AG10803 (cell line): ENCODE measurements at places on chromosomes 16 and 17.

DNA sequence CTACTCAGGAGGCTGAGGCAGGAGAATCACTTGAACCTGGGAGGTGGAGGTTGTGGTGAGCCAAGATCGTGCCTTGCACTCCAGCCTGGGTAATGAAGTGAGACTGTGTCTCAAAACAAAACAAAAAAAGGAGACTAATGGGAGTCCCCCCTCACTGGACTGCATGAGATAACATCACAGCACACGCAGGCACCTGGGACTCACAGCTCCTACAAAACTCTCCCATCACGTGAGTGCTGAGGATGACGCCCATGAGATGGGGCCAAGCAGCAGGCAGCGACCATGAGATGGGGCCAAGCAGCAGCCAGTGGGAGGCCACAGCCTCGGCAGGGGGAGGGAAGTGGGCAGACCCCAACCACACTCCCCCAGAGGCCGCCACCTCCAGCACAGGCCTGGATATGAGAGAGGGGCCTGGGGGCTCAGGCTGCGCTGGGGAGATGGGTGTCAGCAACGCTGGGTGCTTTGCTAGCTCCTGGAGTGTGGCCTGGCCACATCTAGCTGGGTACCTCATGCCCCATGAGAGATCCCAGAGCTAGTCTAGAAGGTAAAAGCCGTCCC, 15.4 kb downstream of the DNAAF8 start:
- DNase-seq: no peak

- DNase-seq: peak; percentile 91
Measured at GRCh38 chr17:14308965-14309879, 8.3 kb downstream of the HS3ST3B1 start.

DNA sequence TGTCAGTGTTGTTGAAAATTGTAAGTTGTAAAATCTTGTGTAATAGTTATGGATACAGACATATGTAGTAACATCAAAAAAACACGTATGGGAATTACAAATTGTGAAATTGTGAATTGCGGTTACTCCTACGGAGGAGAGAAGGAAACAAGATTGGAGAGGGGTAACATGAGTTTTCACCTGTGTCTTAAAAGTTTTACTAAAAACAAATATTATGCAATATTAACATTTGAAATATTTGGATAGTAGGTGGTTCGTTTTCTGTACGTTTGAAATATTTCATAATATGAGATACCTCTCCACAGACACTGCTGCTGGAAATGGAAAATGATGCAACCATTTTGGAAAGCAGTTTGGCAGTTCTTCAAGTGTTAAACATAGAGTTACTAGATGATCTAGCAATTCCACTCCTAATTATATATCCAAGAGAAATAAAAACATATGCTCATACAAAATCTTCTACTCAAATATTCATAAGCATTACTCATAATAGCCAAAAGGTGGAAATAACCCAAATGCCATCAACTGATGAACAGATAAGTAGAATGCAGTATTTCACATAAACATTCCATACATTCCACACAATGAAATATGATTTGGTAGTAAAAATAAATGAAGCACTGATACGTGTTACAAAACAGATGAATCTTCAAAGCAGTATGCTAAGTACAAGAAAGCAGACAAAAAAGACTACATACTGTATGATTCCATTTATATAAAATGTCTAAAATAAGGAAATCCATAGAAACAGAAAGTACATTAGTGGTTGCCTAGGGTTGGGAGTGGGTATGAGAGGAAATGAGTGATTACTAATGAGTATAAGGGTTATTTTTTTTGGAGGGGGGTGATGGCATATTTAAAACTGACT, 40.7 kb upstream of the ABCA10 start:
- peak; percentile 72 for DNase-seq

DNA sequence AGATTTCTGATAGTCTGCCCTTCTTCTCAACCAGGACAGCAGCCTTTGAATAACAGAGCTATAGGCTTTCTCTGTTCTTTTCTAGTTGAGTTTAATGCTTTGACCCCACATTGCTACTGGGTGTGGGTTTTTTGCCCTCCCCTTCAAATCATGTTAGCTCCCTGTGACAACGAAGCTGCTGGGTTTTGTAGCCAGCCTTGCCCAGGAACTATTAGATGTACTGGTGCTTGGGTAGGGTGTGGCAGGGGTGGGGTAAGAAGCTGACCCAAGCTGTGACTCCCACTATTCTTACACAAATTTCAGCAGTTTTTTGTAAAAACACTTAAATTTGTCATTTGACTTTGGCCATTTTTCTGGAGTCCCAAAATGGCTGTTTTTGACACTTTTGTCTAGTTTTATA, 69.7 kb downstream of the NLK start:
- DNase-seq: no peak

DNA sequence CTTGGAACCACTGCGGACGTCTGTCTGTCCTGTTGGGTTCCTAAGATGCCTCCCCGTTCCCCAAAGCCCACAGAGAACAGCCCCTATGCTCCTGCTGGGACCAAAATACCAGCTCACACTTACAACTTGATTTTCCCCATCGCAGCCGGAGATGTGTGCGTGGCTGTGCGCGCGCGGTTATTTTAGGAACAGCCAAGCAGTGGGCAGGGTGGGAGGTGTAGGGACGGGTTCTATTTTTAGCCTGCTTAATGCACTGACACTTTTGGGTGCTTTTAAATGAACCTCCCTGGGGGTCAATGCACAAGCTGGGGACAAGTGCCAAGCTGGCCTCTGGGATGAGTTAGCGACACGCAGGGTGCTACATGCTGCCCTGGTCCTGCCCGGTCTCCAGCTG, 74.1 kb downstream of the KLHDC4 start:
- DNase-seq: no peak

- no peak for DNase-seq
Measured at GRCh38 chr17:52143542-52143941, 15.0 kb downstream of the CA10 start.

DNA sequence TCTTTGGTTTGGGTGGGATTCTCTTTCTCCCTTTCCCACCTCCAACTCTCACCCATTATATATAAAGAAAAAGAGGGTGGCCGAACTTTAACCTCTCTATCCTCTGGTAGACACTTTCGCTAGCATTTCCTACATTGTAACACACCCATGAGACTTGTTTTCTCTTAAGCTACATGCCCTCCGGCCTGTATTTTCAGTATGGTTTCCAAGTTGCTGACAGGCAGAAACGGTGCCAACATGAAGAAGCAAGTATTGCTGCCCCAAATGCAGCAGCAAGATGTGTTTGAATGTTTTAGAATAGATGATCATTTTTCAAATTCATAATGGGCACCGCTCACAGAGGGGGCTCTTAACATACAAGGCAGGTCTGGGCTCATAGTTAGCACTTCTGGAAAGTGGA, 18.7 kb upstream of the CYB5B start:
- no peak for DNase-seq

DNA sequence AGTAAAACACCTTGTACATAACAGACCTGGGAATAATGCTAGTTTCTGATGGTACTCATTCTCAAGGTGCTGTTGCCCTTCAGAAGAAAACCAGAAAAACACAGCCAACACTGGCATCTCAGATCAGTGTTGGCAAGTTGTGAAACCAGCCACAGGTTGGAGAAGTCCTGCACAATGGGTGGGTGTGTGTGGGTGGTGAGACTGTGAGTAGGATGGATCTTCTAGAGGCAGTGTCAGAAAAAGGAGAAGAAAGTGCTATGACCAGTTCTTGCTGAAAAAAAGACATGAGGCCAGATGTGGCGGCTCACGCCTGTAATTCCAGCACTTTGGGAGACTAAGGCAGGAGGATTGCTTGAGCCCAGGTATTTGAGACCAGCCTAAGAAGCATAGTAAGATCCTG, 35.2 kb upstream of the SMIM36 start:
- no peak for DNase-seq

GRCh38 chr17:81063106-81064093, 28.4 kb downstream of the BAIAP2 start:
- no peak for DNase-seq

- DNase-seq: no peak
Measured at GRCh38 chr17:39679521-39680192, 8.2 kb downstream of the PGAP3 start.

- peak; percentile 51 for DNase-seq
Measured at GRCh38 chr17:27630607-27631410, at the start of gene LGALS9. LGALS9 (plus strand) TSS chr17:27631188; CDS start chr17:27631266, 78 bp downstream.

GRCh38 chr16:70258065-70258464, 6.3 kb upstream of the EXOSC6 start:
- DNase-seq: no peak

DNA sequence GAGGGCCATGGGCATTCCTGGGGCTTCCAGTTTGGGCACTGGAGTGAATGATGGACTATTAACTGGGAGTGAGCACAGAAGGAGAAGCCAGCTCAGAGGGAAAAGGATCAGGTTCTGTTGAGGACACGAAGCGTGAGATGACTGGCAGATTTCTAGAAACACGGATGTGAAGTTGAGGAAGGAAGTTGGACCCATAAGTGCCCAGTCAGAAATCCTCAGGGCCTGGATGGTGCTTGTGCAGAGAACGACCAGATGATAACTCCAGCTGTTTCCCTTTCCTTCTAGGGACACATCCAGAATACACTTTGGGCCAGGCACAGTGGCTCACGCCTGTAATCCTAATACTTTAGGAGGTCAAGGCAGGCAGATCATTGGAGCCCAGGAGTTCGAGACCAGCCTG, 23.3 kb upstream of the ANKRD40CL start:
- no peak for DNase-seq

- no peak for DNase-seq
Measured at GRCh38 chr17:9003355-9004131, 17.8 kb upstream of the NTN1 start.

DNA sequence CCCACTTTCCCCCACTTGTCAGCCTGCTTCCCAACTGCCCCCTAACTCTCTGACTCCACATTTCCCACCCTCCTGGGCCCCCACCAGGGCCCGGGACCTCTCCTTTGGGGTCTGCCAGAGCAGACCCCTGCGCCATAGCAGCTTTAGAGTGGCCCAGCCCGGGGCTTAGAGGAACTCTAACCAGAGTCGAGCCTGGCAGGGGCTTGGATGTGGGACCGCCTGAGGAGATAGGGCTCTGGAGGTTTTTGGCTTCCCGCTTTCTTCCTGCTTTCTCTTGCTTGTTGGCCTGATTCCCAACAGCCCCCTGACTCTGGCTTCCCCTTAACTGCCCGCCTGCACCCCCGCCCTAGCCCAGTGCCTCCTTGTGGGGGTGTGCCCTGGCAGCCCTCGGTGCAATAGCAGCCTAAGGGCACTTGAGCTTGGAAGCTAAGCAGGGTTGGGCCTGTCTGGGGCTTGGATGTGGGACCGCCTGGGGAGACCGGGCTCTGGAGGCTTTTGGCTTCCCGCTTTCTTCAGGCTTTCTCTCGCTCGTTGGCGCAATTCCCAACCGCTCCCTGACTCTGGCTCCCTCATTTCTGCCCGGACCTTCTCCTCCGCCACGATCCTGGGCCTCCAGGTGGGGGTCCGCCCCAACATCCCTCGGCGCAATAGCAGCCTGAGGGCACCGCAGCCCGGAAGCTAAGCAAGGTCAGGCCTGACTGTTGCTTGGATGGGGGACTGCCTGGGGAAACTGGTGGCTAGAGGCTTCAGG, 2292.0 kb downstream of the TP53TG3F start:
- no peak for DNase-seq

GRCh38 chr17:82204831-82205719, 7.6 kb downstream of the CCDC57 start:
- peak; percentile 62 for DNase-seq

- no peak for DNase-seq
Measured at GRCh38 chr17:32993977-32994376, 2.3 kb downstream of the SPACA3 start.

GRCh38 chr16:67024384-67025209, 4.4 kb upstream of the CBFB start:
- DNase-seq: no peak

DNA sequence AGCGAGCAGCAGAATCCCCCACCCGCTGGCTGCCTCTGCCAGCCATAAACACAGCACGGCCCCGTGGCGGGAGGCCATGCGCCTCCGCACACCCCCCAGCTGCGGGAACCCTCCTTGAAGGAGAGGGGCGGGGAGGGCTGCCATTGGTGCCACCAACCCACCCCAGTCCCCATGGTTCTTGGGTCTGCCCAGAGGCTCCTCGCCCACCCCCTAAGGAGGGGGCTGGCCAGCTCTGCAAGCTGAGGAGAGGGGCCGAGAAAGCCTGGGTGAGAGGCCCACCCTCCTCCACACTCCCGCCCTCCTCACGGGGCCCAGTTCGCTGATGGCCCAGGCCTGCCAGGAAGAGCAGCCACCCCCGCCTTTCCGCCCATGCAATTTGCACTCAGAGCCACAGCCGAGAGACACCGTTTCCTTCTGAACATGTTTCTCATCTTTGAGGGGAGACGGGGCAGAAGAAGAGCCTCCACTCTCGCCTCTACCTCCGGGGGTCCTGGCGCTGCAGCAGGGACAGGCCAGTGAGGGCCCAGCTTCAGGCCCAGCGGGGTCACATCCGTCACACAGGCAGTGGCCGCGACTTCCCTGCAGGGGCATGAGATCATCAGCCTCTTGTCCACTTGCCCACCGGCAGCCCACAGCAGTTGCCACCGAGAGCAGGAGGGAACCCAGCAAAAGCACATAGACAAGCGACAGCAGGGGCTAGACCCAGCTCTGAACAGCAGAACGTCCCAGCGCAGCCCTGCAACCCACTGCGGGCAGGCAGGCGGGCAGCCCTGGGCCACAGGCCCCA, 23.0 kb downstream of the KATNB1 start:
- no peak for DNase-seq

- no peak for DNase-seq
Measured at GRCh38 chr17:74904687-74905409, 11.4 kb upstream of the FADS6 start.

GRCh38 chr17:933312-934073, 46.1 kb downstream of the NXN start:
- DNase-seq: peak; percentile 91

DNA sequence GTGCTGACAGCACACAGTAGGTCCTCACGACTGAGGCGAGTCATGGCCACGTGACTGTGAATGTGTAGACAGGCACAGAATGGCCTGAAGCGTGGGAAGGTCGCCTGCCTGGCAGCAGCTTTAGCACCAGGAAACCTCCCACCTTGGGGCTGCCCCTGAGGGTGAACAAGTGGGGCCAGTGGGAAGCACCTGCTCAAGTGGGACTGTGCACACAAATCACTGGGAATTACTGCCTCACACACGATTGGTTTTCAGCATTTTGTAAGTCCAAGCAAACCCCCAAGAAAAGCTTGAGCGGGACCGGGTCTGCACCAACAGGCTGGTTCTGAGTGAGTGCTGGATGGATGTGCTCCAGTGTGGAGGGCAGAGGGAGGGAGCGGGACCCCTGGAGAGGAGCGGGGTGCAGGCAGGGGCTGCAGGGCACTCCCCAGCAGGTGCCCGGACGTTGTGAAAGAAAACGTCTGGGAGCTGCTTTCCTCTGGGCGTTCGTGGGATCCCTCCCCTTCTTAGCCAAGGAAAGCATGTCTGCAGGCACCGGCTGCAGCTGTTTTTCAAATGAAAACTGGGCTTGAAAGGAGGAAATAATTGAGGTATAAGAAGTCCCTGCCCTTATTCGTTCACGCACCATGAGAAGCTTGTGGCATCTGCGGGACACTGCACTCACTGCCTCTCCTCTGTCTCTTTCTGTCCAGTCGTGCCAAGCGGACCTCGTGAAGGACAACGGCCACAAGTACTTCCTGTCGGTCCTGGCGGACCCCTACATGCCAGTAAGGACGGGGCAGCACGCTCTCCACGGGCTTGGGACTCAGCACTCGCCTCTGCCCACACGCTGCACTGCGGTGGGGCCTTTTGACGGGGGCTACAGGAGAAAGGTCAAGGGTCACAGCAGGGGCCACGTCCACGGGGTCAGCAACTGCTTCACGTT, 111.7 kb upstream of the CHMP6 start:
- no peak for DNase-seq
